Osteoblast (primary cell): ENCODE measurements at places on chromosomes 1 and 21.

- no peak for DNase-seq
Measured at GRCh38 chr1:13642306-13643004, 57.5 kb upstream of the PRDM2 start.

GRCh38 chr1:88191917-88192316, 492.2 kb upstream of the PKN2 start:
- no peak for DNase-seq

DNA sequence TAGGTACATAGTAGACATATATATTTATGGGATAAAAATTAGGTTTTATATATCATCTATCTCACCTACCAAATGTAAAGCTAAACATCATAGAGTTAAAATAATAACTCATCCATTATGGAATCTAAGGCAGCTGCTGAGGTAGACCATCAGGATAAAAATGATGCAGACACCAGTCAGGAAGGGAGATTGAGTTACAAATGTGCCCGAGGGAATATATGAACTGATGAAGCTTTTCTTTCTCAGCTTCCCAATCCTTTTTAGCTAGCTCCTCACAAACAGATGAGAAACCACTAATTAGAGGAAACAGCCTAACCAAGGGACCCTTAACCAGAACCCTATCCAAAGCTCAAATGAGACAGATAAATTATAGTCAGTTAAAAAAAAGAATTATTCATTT, 20.9 kb downstream of the TTLL7 start:
- no peak for DNase-seq

DNA sequence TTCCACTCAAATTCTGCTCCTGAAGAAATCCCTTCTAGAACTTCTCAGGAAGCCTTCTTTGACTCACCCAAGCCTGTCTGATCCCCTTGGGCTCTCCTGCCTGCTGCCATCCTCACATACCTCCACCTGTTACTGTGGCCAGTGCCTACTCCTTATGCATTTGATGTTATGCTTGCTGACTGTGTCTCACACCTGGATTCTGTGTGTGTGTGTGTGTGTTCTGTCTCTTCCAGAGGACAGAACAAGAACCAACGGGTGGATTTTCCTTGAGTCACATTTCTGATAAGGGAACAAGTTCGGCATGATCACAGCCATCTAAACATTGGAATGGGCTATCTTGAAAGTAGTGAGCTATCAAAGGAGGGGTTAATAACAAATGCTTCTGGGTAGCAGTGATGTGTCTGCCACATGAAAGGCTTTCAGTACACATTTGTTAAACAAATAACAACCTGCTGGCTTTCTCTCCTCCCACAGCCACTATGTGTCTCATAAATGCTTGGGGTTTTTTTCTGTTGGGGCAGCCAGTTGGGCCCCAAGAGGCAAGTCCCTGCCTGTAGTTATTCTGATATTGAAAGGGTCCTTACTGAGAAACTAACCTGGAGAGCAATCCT, 8.9 kb upstream of the GPR37L1 start:
- DNase-seq, result peak; percentile 3

DNA sequence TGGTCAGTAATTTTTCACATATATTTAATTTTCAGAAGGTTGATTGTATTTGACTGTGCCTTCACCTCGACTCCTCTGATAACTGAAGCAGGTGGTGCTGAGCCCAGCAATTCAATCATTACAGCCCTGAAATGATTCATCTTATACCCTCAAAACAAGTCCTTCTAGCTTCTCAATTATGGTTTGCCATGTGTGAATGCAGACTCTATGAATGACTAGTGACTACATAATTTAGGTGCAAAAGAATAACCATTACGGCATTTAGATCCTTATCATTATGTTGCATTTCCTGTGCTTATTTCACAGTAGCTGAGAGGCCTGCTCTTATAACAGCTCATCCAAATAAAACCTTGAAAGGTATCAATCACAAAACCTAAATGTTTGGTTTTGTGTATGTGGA, 54.0 kb upstream of the COL11A1 start:
- no peak for DNase-seq

DNA sequence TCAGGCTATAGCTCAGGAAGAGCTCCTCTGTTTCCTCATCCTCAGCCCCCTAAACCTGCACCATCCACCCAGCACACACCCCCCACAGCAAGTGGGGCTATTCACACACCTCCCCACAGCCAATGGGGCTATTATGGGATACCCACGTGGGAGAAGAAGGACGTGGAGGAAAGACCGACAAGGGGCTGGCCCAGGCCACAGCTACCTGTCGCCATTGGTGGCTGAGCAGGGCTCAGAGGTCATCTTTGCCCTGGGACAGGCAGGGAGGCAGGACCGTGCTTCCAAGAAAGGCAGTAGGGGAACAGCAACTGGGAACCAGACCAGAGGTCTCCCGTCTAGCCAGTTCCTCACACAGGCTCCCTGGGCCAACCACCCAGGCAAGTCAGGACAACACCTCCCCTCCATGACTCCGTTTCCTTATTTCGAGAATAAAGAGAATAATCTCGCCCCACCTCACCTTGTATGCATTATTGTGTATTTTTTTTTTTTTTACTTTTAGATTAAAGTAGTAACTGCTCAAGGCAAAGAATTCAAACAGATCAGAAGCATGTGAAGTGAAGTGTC, 92.3 kb upstream of the TARDBP start:
- DNase-seq, result peak; percentile 81

GRCh38 chr1:104172243-104172681, 422.6 kb downstream of the AMY1C start:
- no peak for DNase-seq

- DNase-seq, result no peak
Measured at GRCh38 chr1:234427950-234428646, 50.9 kb downstream of the TARBP1 start.

- peak; percentile 91 for DNase-seq
Measured at GRCh38 chr1:228206582-228207351, 1.1 kb upstream of the OBSCN start.

DNA sequence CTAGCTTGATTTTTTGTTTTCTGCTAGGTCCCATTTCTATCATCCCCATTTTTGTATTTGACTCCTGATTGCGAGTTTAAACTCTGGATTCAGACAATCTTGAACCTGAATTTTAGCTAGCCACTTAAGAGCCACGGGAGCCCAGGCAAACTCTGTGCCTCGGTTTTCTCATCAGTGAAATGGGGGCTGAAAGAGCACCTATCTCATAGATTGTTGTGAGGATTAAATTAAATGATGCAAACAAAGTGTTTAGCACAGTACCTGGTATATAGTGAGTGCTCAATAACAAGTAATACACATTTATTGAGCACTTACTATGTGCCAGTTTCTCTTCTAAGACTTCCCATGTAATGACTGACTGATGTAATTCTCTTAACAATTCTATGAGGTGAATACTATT, 158.1 kb upstream of the POU3F1 start:
- no peak for DNase-seq

DNA sequence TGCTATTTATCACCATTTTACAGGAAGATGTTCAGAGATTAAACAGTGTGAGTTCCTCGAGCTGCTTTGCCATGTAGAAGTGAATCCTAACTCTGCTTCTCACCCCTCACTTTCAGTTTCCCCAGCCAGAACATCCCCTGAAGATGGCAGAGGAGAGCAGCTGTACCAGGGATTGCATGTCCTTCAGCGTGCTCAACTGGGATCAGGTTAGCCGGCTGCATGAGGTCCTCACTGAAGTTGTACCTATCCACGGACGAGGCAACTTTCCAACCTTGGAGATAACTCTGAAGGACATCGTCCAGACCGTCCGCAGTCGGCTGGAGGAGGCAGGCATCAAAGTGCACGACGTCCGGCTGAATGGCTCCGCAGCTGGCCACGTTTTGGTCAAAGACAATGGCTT, 16.9 kb downstream of the TENT5C start:
- DNase-seq, result no peak

DNA sequence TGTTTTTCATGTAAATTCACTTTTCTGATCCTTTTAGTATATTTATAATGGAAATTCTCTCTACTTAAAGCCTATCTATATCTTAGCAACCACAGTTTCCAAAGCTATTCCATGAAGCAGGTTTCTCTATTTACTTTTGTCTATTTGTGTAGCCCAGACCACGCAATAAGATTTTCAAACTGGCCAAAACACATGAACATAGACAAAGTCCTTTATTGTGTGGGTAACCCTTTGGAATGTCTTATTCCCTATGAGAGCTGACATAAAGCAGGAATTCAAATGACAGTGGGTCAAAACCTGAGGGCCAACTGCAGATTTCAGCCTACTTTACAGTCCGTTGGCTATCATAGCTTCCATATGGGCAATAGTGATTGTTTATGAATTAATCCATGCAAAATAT, 252.6 kb downstream of the LTN1 start:
- DNase-seq, result no peak

DNA sequence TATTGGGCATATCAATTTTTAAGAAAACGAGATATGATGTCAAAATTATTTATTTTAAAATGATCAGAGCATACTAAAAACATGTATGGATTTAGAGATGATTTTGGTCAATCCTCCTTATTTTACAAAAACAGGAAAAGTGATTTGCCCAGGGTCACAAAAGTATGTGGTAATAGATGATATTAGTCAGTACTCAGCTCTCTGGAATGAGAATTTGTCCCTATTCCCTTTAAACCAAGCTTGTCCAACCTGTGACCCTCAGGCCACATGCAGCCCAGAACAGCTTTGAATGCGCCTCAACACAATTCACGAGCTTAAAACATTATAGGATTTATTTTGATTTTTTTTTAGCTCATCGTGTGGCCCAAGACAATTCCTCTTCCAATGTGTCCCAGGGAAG, 104.7 kb downstream of the AKT3 start:
- no peak for DNase-seq

DNA sequence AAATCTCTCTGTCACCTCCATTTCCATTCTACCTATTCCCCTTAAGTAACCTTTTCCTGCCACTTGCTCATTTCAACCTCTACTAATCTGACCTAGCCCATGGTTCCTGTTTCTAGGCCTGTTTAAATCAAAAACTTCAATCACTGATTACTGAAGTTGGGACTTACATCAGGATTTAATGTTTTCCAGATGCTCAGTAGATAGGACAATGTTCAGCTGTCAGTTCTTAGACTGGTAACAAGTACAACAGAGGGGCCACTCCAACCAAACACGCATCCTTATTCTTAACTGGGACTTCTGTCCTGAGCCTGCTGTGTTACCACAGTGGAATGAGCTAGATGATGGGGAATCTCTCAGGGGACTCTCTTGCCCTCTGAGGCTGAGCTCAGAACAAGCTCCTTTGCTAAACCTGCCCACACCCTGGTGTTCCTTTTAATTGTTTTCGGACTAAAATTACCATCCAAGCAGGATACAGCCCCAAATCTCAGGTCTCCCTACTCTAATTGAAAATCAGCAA, 974.6 kb downstream of the TTLL7 start:
- DNase-seq, result no peak

DNA sequence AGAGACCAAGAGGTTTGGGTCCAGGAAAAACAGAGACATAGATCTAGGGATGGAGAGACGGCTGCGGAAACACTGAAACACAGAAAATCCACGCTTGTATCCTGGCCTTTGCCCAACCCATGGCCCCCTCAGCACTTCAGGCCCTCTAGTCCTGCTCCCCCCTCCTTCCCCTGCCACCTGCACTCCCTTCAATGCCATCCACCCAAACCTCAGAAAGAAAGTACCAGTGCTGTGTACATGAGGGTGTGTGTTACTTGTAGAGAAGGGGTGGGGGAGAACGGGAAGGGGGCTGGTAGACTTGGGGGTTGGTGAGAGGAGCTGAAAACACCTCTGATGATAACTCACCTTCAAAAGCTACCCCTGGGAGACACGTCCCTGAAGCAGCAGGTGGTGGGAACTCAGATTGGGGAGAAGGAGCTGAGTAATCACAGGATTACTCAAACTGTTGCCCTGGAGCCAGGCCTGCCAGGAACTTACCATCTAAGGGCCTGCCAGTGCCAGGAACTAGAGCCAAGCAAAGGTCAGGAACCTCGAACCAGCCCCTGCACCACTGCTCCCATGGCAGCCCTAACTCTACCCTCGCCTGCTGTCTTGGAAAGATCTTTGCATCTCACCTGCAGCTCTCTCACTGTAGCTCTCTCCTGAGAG, 11.5 kb downstream of the RORC start:
- DNase-seq, result peak; percentile 91

DNA sequence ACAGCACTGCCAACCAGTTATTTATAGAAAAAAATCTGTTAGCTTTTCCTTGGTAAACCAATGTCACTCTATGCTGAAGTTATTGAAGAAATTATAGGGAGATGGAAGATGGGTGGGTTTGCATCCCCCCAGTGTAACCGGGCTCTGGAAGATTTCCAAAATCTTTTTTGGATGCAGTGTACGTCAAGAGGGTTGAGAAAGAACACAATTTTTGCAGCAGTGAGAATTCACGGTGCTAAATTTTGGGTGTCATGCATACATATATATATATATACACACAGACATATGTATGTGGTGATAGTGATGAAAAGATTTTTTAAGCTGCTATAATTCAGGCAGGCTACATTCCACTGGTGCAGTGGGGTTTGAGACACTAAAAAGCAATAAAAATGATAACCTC, 91.4 kb upstream of the MAGI3 start:
- DNase-seq, result no peak

DNA sequence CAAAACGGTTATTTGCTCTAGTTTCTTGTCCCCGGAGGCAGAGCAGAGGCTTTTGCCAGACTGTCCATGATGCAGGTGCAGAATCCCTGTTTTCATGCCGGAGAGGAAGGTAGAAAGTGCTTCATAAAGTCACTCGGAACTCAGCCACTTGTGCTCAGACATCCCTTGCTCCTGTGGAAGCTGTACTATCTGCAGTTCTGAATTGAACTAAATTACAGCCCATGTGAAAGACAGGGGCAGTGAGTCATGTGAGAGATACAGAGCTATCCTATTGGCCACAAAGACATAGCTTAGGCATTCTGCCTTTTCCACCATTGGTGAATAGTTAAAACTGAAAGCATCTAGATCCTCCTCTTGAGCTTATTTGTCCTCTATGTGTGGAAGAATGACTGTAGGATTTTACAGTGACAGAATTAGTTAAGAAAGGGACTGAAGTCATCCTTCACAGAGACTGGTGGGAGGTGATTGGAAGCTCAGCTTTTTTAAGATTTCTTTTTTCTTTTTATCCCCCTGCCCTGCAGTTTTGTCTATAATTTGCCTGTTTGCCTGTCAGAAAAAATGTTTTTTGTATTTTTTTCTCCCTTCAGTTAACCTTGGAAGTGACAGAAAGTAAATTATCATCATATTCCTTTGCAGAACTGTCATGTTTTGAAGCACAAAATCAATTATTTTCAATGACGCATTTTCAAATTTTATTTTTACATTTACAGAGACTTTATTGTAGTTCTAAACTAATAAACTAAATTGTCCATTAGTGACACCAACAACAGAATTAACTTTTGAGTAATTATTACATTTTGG, 298.6 kb downstream of the PTPRC start:
- peak; percentile 92 for DNase-seq
